ENCODE measurements at places on chromosomes 16 and 17.

- no peak for DNase-seq
These were observed 358.8 kb upstream of the CCL2 start for GRCh38 chr17:33896263-33896662.

- DNase-seq = no peak
These were observed 225.5 kb downstream of the MRTFB start for GRCh38 chr16:14296663-14297062.

- DNase-seq = no peak
These were observed 127.8 kb downstream of the HS3ST3B1 start for GRCh38 chr17:14428648-14429029.

GRCh38 chr17:73174126-73174525, 9.3 kb downstream of the SSTR2 start:
- DNase-seq = no peak

- no peak for DNase-seq
These were observed at the start of gene ZFPM1 for GRCh38 chr16:88453217-88453531. ZFPM1 (plus strand) TSS chr16:88453280; CDS start chr16:88453639, 359 bp downstream.

GRCh38 chr16:69836257-69836656, 74.1 kb downstream of the WWP2 start:
- DNase-seq = no peak

DNA sequence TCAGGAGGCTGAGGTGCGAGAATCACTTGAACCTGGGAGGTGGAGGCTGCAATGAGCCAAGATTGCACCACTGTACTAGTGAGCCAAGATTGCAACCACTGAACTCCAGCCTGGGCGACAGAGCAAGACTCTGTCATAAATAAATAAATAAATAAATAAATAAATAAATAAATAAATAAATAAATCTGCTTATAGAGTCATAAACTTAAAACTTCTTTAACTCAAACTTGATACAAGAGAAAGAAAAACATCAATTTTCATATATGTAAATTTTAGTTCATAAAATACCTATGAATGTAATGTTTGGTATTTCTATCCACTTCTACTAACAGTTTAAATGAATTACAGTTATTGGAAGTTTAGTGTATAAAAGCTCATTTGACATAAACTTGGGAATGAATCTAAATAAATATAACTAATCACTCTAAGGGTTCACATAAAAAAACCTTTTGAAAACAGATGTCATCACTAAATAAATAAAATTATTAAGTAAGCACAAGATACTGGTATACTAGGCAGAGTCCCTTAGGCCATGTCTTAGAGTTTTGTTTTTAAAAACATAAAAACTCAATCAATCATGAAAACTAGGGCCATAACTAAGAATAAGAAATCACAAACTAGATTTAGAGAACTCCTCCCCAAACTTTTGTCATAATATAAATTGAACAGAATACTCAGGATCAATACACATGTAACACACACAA, 54.1 kb downstream of the SMURF2 start:
- DNase-seq = no peak

DNA sequence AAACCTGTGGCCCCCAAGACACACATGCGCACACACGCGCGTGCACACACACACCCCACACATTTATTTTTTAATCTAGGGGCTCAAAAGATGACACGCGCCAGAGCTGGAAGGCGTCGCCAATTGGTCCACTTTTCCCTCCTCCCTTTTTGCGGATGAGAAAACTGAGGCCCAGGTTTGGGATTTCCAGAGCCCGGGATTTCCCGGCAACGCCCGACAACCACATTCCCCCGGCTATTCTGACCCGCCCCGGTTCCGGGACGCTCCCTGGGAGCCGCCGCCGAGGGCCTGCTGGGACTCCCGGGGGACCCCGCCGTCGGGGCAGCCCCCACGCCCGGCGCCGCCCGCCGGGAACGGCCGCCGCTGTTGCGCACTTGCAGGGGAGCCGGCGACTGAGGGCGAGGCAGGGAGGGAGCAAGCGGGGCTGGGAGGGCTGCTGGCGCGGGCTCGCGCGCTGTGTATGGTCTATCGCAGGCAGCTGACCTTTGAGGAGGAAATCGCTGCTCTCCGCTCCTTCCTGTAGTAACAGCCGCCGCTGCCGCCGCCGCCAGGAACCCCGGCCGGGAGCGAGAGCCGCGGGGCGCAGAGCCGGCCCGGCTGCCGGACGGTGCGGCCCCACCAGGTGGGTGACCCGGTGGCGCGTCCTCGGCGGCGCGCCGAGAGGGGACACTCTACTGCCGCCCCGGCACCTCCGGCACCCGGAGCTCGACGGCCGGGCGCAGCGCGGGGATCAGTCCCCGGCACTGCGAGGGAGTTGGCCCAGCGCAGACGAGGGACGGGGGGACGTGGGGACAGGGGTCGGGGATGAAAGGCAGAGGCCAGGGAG, at the start of gene STAT5A:
Gene STAT5A, plus strand, starts transcription at position 522 of the 826 bp plus-strand sequence. CDS start 914 bp downstream, outside the sequence.
- peak; percentile 58 for DNase-seq

GRCh38 chr17:44004077-44004760, at the start of gene NAGS:
NAGS (plus strand) TSS chr17:44004622; CDS start chr17:44004664, 42 bp downstream.
- DNase-seq = no peak

- no peak for DNase-seq
These were observed 1.7 kb upstream of the POLG2 start for GRCh38 chr17:64498308-64499203.

DNA sequence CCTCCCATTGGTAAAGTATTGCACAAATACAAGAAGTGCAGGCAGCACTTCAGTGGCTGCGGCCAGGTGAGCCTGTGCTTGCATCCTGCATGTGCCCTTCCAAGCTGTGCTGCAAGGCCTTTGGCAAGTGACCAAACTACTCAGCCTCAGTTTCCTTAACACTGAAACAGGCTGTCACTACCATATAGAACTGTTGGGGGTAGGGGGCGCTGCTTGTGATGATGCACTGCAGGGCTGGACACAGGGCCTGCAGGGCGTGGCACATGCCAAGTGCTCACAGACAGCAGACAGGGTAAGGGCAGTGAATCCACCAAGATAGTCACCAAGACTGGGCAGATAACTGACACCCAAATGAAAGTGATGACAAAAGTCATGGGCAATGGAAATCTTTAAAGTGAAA, 65.6 kb upstream of the SREBF1 start:
- DNase-seq = no peak

DNA sequence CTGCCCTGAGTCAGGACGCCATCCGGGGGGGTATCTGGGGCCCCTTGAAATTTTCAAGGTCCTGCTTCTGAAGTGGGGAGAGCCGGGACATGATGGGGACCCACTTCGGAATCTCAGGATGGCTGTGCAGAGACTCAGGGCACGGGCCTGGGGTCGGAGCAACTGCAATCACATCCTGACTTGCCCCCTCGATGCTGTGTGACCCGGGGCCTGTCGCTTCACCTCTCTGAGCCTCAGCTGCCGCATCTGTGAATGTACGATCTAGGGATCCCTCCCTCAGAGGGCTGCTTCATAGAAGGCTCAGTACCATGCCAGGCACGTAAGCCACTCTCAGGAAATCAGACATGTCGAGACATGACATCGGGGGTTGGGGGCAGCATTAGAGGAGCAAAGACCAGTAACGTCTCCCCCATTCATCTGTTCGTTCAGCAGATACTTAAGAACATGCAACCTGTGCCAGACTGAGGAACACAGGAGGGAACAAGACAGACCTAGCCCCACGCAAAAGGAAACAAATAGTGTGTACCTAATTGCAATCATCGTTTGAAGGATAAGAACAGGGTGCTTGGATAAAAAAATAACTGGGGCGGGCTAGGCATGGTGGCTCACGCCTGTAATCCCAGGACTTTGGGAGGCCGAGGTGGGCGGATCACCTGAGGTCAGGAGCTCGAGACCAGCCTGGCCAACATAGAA, 229.6 kb downstream of the PARN start:
- no peak for DNase-seq

GRCh38 chr16:2526135-2526534, 5.1 kb downstream of the CEMP1 start:
- DNase-seq = no peak

GRCh38 chr17:47686276-47686635, 7.7 kb upstream of the TBKBP1 start:
- DNase-seq = no peak

GRCh38 chr17:64056269-64057005, 36.0 kb upstream of the ICAM2 start:
- no peak for DNase-seq

- DNase-seq = peak; percentile 82
These were observed at the start of gene CD2BP2 for GRCh38 chr16:30355144-30355953. CD2BP2 (minus strand) TSS chr16:30355308; CDS start chr16:30354681, 627 bp downstream.

DNA sequence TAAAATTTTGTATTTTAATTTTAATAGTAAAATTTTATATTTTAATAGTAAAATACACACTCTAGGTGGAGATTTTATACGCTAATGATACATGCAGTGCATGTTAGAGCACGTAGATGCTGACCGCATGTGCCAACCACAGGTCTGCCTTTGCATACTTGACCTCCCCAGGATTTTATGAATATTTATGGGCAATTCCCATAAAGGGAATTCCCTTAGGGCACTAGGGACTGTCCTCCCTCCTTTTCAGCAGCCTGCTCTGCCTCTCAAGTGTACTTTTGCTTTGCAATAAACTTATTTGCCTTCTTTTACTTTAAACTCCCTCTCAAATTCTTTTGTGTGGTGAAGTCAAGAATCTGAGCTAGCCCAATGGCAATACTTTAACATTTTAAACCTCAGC, 217.7 kb upstream of the CDH8 start:
- no peak for DNase-seq

GRCh38 chr16:30009085-30009862, 1.6 kb downstream of the DOC2A start:
- DNase-seq = no peak
